ENCODE measurements at places on chromosomes 7 and 10.

- DNase-seq = no peak
Measured at GRCh38 chr10:23139677-23140076, 44.3 kb downstream of the MSRB2 start.

DNA sequence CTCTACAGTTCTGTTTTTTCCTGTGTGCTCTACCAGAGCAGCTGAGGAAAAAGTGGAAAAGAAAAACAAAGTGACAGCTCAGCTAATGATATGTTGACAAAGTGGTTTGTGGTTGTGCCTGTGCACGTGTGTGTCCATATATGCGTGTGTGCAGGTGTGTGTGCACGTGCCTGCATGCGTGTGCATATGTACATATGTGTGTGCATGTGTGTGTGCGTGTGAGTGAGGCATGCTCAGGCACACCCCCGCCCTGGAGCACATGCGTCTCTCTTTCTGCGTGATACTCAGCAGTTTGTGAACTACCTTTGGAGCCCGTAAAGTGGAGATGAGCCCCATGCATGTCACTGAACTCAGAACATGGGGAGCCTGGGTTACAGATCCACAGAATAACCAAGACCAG is 84.5 kb upstream of the GPR26 start:
- DNase-seq = no peak

GRCh38 chr7:86863452-86863851 is 196.0 kb downstream of the ELAPOR2 start:
- DNase-seq = no peak

DNA sequence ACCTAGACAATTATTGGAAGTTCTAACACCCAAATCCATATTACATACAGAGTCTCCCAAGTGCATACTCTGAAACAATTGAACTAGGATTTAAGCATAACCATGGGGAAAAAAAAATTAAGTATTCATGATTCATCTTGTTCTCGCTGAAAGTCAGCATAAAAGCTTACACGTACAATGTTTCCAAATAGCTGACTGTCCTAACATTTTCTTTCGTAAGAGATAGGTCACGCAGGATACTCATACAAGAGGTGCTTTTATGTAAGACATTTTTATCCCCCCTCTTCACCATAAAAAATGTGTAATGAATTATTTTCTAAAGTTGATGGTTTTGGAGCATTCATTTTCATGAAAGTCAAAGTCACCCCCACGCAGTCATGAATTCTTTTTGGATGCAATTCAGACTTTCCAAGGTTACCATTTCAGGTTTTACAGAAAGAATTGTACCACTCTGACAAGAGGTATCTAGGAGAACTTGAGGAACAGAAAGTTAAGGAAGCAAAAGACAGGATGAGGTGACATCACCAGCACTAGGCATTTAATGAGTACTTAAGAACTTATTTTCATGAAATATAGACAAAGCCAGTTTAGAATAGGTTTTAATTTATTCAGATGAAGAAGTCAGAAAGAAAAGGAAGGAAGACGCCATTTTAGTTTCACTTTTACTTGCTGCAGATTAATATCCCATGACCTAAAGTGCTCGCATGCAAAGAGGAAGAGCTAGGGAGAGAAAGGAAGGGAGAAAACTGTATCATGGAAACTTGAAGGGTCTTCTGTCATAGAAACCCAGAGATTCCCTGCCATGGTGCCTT is 55.8 kb downstream of the TMEM26 start:
- DNase-seq = no peak

- DNase-seq = no peak
Measured at GRCh38 chr7:2409745-2410414, 6.5 kb downstream of the CHST12 start.

- no peak for DNase-seq
Measured at GRCh38 chr7:6078548-6078947, 47.4 kb downstream of the ANKRD61 start.

- no peak for DNase-seq
Measured at GRCh38 chr7:137501562-137501961, 158.0 kb upstream of the PTN start.

- DNase-seq = peak; percentile 96
Measured at GRCh38 chr10:52313933-52314821, at the start of gene DKK1. TSS of gene DKK1 (plus strand) at chr10:52314281. CDS start at chr10:52314435, 154 bp downstream.

- no peak for DNase-seq
Measured at GRCh38 chr7:38300175-38300574, 26.7 kb upstream of the TARP start.

DNA sequence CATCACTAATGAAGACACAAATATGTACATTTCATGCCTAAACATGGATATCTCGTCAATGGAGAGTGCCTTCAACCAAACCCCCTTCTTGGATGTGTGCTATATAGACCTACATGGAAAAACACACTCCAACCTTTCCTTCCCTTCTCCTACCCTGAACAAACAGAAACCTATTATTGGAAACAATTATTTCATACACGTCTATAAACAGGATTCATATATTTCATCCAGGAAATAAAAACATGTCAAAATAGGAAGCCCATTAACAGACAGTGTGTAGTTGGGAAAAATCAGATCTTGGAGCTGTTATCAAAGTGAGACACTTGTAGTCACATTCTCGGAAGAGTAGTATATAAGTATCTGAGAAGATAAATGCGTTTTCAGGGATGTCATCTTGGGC is 81.1 kb downstream of the NRP1 start:
- DNase-seq = no peak

- DNase-seq = no peak
Measured at GRCh38 chr10:1601406-1601805, 135.9 kb downstream of the ADARB2 start.

- peak; percentile 57 for DNase-seq
Measured at GRCh38 chr10:8035006-8035640, 19.4 kb upstream of the GATA3 start.

GRCh38 chr10:133401500-133401899 is 7.5 kb downstream of the MTG1 start:
- no peak for DNase-seq

GRCh38 chr10:124300224-124300623 is 118.5 kb downstream of the OAT start:
- DNase-seq = no peak

DNA sequence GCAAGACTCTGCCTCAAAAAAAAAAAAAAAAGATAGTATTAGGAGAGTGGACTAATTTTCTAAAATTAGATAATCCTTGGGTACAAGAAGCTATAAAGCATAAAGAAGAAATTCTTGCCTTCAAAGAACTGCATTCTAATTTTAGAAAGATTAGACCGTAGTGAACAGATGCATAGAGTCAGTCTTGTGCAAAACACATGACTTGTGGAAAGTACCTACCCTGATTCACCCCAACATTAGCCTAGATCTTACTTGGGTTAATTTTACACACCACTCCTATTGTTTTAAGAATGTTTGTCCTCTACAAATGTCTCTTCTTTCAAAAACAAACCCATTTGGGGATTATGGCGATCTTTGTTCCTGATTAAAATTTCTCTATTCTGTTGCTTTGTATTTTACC is 38.9 kb upstream of the SP8 start:
- DNase-seq = no peak

DNA sequence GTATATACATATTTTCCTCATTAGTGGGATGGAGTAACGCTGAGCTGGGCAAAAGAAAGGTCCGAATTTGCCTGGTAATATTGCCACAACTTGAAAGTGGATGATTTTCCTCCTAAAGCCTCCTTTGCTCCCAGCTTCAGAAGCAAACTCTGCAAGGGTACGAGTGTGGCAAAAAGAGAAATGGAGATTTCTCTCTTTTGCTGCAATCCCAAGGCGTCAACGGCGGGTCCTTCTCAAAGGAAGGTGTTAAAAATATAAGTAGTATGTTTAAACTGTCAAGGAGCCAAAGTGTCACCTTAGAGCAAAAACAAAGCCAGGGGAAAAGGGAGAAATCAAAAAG is 12.4 kb upstream of the HOXA2 start:
- DNase-seq = no peak

GRCh38 chr7:146683439-146683838 is 566.8 kb downstream of the CNTNAP2 start:
- DNase-seq = no peak

DNA sequence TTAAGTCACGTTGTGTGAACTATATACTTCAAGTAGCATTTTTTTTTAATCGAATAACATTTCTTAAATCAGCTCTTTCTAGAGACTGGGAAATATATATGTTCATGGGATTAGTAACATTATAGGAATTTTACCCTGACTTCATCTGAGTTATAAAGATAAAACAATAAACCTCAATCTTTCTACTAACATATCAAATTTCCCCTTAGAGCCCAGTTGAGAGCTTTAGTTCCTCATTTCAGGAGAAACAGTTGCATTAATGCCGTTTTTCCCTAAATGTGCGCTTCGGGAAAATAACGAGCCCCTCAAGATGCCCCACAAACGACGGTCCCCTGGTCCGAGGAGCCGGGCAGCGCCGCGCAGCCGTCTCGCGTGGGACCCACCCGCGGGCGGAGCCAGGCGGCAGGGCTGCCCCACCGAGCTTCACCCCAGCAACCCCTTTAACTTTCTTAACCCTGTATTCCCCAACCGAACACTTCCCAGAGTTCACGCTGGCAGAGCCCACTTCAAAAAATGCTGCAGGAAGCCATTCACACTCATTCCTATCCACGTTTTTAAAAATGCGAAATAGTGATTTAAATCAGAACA is 152.5 kb upstream of the YAE1 start:
- no peak for DNase-seq

DNA sequence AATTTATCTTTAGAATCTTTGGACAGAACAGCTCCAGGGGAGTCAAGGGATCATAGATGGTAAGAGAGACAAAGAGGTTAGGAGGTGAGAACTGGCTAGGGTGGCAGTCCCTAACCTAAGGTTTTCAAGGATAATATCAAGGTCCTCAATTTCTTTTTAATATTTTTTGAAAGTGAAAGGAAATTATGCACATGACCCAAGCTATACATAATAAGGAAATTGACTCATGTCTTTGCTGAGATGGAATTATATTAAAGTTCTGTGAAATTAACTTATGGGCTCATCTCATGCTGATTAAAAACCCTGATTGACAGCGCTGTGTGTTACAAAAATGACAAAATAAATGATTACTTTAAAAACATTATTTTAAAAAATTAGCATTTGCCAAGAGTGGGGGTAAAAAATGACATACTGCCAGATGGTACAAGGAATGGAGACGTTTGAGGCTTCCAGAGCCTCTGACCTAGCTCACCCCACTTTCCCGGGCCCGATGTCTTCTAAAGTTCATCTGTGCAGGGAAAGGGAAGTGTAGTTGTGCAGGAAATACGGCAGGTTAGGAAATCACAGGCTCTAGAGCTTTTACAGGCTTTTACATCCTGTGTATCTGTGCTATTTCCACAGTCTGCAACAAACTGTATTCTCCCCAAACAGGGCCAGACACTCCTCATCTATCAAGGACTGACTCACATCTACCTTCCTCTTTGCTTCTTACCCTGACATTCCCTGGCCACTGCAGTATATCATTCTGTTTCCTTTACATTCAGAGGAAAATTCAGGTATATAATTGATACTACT is 185.6 kb upstream of the PRSS58 start:
- no peak for DNase-seq

DNA sequence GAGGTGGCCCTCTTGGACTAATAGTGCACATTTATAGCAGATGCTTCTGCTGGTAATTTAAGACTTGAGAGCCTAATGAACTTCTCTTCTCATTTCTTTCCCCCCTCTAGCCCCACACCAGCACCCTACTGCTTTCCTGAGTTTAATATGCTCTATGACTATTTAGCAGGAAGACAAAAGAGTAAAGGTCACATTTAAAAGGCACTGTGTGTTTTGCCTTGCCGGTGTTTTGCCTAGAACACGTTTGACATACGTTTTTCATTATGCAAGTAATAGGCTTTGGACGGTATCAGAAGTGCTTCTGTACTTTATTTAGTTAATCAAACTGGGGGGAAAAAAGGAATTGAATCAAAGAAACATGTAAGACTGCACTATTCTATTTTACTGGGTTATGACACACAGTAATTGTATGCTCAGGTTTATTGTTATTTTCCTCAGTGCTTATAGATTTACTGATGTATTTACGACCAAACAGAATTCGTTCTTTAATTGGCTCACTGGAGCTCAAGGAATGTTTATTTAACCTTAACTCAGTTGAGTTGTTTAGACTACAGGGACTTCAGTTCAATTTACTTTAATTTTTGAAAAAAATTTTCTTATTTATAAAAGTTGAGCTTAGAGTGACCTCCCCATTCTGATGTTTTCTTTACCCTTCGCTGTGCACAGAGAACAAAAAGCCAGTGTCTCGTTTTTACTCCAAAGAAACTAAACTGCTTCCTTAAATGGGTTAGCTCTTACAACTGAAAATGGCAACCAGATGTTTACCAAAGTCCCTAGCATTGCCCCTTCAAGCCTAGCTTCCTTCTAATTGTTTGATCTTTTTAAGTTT is 35.4 kb downstream of the CPED1 start:
- no peak for DNase-seq

DNA sequence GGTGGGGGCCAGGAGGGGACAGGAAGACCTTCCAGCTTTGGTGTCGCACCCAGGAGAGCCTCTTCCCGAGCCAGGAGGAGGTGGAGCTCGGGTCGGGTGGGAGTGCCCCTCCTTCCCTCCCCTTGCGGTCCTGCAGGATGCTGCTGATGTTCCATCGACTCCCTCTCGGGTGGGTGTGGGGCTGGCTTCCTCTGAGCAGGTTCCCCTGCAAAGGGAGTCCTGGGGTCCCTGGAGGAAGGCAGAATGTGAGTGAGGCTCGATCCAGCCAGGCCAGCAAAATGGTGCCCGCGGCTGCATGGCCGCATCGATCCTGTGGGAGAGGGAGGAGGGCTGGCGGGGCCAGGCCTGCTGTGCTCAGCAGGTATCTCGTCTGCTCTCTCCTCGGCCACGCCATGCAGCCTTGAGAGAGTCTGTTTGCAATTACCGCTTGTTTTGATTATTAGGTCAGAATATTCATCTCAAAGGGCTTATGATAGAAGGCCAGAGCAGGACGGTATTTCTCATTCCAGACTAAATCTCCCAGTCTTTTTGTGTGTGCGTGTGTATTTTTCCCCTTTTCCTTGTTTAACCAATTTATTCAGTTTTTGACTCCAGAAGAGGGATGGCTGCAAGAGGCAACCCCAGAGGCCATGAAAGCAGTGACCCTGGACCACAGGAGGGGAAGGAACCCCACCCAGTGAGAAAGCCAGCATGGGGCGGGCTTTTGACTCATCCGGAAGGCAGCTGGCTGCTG is 137.3 kb upstream of the ZMIZ1 start:
- peak; percentile 64 for DNase-seq

GRCh38 chr7:111433426-111433825 is 128.9 kb downstream of the IMMP2L start:
- no peak for DNase-seq

- DNase-seq = no peak
Measured at GRCh38 chr10:58712141-58712540, 199.5 kb downstream of the BICC1 start.

- DNase-seq = no peak
Measured at GRCh38 chr7:111175908-111176441, 85.0 kb downstream of the LRRN3 start.
